ENCODE measurements at places on chromosomes 1 and 21.

DNA sequence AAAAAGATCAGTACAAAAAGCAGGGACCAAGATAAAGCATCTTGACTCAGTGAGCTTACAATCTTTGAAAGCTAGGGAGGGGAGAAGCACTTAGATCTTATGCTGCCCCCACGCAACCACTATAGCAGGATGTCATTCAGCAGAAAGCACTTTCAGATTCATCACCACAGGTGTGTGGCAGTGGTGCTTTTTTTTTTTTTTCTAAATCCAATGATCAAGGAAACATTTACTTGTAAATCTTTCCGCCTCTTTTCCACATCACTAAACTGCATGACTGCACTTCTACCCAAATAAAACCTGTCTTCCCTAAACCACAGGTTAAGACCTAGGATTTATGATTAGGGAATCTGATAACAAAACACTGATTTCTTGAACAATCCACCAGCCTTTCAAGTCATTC, 154.8 kb downstream of the SLC45A1 start:
- no peak for DNase-seq

GRCh38 chr1:14296795-14297194, 301.7 kb upstream of the KAZN start:
- DNase-seq, result peak; percentile 60

DNA sequence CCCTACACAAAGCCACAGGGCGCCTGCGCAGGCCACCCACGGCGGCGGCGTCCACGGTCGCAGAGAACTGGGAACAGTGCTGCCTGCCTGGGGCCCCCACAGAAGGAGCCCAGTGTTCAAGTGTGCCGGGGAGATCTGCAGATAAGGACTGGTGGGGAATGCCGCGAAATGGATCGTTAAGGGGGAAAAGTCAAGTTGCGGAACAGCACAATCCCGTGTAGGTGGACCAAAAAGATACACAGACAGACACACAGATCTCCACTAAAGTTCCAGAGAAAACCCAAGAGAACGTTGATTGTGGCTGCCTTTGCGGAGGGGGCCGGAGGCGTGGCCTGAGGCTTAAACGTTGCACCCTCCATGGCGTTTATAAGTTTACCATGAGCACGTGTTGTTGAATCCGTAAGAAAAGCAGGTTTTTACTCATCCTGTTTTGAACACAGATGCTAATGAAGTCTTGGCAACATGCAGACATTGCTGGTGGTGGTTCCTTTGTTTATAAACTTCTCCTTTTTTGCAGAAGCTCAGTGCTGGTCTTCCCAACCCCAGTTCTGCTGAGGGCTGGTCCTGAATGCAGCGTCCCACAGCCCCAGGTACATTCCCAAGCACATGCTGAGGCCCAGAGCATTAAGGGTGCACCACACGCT, 4.1 kb downstream of the SPATC1L start:
- no peak for DNase-seq

DNA sequence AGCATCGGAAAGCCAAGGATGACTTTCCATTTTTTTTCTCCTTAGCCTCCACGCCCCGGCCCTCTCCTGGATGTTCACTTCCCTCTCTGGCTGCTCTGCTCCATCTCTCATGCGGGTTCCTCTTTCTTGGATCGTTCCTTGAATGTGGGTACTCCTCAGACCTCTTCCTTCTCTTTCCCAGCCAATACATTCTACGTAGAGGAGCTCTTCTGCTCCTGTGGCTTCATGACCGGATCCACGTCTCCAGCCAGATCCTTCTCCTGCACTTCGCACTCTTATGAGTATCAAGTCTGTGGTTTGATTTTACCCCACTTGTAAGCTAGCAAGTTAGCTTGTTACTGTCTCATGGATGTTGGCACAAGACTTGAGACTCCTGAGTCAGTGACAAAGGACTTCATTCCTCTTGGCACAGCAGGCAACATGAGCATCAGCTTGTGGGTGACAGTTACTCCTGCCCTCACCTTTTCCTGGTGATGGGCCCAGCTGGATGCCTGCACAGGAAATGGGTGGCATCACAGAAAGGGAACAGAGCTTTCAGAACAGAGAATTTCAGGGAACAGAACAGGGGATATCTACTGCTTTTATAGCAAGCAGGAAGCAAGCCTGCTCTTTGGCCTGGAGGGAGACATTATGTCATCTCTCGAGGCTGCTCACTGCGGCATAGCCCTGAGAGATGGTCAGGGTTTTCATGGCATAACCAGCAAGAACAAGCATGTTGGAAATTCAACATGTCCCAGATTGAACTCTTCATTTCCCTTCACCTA, 100.1 kb upstream of the KIF26B start:
- DNase-seq, result no peak

GRCh38 chr1:231935856-231936255, 309.3 kb downstream of the DISC1 start:
- no peak for DNase-seq

- DNase-seq, result peak; percentile 42
Measured at GRCh38 chr1:34419663-34420136, 243.0 kb downstream of the C1orf94 start.

DNA sequence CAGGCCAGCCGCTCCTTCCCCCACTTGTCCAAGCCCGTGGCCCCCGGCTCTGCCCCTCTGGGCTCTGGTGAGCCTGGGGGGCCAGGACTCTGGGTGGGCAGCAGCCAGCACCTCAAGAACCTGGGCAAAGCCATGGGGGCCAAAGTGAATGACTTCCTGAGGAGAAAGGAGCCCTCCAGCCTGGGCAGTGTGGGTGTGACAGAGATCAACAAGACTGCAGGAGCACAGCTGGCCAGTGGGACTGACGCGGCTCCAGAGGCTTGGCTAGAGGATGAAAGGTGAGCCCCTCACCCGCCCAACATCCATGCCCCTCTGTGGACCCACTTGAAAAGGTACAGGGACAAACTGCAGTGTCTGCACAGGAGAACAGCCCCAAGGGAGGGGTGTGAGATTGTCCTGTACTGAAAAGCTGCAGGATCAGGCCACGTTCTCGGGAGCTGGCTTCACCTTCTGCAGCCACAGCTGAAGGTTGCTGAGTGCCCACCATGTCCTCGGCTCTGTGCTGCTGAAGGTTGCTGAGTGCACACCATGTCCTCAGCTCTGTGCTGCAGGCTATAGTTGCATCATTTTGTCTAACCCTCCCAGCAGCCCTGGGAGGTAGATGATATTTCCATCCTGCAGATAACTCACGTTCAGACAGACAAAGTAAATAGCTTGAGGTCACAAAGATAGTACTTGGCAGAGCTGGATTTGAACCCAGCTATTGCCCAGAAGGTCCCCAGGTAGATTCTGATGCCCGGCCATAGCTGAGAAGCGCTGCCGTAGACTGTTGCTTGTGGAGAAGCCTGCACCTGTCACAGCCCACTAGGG, 618 bp downstream of the C1orf226 start:
- no peak for DNase-seq

DNA sequence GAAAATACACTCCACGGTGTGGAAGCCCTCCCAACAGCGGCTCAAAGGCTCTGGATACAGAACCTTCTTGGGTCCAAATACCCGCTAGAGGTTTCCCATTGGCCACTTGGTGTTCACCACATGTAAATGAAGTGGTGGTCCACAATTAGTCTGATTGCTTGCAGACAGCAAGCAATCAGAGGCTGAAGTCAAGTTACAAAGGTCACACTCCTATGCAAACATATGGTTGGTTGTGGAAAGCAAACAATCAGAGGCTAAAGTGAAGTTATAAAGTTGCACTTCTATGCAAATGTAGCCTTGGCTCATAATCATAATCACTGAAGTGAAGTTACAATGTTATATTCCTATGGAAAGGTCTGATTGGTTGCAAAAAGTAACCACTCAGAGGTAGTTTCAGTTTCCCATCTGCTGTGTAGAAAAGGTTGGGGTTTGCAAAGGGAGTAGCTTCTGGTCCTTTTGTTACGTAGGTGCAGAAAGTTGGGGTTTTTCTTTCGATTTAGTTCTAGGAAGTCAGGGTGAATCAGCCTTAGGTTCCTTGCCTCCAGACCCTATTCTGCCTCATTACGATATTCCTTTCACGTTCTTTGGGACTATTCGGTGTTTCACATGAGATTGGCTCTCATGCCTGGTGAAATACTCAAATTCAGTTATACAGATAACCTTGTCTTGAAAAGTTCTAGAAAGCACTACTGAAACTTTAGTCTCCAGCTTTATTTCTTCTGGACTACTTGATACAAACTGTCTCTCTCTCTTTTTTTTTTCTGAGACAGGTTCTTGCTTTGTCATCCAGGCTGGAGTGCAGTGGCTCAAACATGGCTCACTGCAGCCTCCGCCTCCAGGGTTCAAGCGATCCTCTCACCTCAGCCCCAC, 36.7 kb upstream of the MTF2 start:
- DNase-seq, result no peak

GRCh38 chr1:169571450-169571849, 14.8 kb downstream of the F5 start:
- no peak for DNase-seq

- DNase-seq, result no peak
Measured at GRCh38 chr1:248686815-248687214, 15.8 kb downstream of the OR14I1 start.

GRCh38 chr21:40049931-40050290, 182.7 kb downstream of the PCP4 start:
- no peak for DNase-seq

DNA sequence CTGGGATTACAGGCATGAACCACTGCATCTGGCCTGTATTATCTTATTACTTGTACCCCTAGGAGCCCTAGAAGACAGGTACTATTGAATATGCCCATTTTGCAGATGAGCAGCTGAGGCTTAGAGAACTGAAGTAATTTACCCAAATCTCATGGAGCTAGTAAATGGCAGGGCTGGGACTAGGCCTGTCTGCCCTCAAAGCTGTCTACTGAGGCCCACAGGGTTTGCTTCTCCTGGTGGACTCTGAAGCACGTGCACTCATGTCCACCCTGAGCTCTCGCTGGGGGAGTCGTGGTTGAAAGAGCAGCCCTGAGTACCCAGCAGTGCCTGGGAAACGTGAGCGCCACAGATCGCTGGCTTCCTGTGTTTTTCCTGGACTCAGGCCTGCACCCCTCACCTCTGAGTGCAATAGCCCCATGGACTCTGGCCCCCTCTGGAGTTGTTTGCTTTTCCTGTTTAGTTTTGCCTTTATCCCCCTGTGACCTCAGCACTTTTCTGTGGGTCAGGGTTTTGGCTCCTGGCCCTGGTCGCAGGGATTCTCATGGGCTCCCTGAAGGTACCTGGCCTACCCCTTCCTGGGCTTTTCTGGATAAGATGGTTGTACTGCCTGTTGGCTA, 52.4 kb downstream of the ARHGEF10L start:
- DNase-seq, result no peak

DNA sequence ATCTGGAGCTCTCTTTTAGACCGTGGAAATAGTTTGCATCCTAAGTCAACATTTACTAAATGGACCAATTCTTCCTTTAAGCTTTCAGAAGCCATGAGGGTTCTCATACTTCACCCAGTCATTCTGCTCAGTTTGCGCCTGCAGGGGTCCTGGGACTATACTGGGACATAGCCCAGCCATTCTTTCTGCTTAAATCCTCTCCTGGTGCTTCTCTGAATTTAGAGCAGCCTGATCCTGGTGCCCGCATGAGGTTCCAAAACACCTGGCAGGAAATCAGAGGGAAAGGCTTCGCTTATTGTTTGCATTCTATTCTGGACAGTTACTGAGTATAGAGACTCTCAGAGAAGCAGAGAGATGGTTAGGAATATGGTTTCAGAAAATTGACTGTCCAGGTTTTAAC, 27.0 kb downstream of the TNN start:
- no peak for DNase-seq

DNA sequence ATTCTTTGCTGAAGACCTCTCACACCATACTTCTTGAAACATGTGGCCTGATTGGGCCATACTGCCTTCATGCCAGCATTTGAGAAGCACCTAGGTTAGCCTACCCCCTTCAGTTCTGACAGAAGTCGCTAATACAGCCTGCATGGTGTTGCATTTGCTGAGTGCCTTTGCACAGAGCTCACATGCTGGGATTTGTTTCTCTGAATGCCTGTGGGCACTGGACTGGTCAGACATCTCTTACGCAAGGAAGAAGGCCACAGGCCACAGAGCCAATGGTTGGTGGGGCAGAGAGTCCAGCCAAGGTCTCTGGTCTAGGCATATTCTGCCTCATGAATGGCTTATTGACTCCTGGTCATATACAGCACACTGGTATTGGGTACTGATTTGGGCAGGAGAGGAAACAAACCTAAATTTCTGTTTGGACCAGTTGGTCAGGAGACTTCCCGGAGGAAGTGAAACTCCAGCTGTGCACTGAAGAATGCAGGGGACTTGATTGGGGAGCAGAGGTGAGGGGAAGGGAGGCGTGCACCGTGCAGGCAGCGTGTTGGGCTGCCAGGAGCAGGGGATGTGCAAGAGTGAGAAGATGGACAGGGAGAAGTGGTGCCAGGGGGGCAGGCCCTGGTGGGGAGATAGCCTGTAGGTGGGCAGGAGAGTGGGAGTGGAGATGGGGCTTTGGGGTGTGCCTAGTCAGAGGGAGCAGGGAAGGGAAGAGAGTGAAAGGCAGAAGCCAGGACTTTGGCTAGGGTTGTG, 18.1 kb downstream of the URB2 start:
- DNase-seq, result no peak

GRCh38 chr1:19199969-19200604, 10.0 kb downstream of the UBR4 start:
- DNase-seq, result no peak
